ENCODE measurements at places on chromosomes 3 and 15.

- no peak for DNase-seq
Observed at GRCh38 chr3:109851854-109852253, 514.5 kb upstream of the DPPA4 start.

DNA sequence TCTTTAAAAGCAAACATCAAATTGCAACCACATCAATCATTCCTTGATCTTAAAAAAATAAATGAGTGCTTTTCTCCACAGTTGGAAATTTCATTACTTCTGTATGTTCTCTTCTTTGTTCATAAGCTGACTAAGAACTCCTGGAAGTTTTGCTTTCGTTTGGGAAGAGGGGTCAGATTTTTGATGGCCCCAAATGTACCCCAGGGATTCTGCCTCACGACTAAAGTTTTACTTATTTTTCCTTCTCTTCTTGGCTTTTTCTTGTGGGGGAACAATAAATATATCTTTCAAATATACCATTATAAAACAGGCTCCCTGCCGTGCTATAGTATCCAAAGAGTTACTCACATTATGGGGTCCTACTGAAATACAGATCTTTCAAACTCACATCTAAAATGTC lies 215.0 kb upstream of the CDIN1 start:
- DNase-seq = no peak

DNA sequence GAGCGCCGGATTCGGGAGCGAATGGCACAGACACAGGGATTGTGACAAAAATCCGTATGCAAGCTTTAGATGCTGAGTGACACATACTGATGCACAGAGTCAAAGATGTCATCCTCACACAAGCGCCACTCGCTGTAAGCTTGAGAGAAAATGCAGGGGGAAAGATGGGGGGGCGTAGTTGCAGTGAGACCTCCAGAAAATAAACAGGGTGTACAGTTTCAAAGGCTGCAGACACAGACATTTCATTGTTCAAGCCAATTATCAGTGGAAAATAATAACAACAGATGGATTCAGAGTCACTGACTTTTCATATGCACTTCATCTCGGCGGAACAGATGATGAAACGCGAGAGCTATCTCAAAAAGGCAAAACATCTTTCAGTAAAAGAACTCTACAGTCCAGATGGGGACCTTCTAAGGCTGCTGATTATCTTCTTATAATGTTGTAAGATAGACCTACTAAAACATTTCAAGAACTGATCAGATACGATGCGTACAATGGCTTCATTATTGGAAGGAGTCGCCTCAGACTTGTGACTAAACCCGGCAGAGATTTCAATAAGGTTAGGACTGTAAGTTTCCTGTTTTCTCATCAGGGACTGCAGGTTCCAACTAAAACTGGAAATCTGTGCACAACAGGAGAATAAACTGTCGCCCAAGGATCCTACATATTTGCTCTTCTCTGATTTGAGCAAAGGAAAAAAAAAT lies 275.4 kb downstream of the FOXP1 start:
- no peak for DNase-seq

DNA sequence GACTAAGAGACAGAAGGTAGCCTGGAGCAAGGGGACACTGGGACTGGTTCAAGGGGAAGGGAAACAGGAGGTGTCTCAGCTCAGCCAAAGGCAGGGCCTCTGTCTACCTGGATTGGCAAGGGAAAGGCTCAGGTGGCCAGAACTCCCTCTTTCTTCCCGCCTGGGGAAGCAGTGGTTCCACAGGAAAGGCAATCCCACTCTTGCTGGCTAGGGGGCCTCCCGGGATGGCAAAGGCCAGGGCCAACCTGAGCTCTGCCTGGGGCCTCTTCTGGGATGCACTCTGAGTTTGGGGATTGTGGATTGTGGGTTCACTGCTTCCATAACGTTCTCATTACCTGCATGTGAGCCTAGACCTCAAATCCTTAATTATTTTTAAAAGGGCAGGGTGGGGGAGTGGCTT lies 13.0 kb upstream of the PARP6 start:
- no peak for DNase-seq

DNA sequence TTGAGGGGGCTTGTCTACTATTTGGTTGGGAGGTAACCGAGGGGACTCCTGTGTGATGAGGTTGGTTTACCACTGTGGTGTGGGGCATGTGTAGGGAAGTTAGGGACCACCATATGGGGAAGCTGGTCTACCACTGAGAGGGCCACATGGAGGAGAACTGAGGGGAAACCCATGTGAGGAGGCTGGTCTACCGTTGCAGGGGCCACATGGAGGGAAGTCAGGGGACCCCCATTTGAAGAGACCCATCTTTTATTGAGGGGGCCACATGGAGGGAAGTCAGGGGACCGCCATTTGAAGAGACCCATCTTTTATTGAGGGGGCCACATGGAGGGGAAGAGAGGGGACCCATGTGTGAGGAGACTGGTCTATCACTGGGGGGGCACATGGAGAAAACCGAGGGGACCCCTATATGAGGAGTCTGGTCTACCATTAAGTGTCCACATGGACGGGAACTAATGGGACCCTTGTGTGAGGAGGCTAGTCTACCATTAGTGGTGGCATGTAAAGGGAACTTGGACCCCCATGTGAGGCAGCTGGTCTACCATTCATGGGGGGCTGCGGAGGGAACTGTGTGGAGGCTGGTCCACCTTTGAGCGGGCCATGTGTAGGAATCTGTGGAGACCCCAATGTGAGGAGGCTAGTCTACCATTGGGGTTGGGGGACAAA lies 165.5 kb downstream of the FBLN2 start:
- no peak for DNase-seq

DNA sequence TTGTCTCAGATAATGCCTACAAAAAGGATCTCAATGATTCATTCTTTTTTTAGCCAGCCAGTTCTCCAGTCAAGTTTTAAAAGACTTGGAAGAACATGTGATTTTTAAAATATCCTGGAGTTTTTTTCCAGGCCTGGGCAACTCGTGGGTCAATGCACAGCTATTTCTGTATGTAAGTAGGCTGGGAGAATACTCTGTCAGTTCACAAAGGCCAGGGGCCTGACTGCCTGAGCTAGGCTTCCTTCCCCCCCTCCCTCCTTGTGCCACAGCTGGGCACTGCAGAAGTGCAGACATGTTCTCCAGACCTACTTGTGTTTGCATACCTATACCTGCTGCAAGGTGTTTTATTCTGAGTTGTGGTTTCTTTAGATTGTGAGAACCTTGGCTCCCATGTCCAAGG lies 43.7 kb downstream of the CTDSPL start:
- DNase-seq = no peak

GRCh38 chr3:12372741-12373280 lies 83.9 kb downstream of the PPARG start:
- DNase-seq = no peak

DNA sequence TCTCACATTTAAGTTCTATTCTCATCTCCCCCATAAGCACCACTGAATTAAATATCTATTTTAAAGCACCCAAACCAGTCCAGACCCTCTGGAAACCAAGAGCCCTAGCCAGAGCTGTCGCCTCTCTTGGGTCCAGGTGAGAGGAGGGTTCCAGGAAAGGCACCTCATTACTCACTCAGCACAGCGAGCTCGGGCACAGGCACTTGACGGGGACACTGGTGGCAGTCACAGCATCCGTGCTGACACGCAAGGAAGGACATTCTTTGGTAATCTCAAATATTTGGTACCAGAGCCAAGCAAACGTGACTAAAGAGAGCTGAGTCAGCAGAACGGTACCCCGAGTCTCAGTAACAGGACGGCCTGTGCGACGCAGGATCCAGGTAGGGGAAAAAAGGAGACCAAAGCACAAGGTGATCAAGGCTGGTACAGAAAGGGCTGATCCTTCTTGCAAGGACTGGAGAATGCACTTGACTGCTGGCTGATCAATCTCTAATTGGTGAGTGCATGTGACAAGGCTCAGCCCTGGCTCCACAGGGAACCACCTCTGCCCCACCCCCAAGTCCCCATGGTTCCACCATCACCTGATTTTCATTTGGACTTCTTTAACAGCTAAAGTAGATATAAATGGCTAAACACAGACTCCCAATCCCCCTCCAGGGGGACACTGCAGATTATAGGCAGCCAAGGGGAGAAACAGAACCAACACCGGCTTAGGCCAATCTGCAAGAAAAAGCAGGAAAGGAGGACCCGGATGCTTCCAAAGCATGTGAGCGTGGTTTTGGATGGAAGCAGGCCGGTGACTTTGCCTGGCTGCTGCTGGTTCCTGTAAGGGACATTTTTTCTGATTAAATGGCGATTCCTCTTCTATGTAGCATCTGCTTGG lies 61.4 kb downstream of the CHCHD6 start:
- no peak for DNase-seq

- DNase-seq = no peak
Observed at GRCh38 chr3:23017801-23018200, 185.3 kb upstream of the UBE2E2 start.

GRCh38 chr15:34793901-34794300 lies 1.4 kb downstream of the ACTC1 start:
- no peak for DNase-seq

- no peak for DNase-seq
Observed at GRCh38 chr3:61520966-61521628, 40.3 kb upstream of the PTPRG start.

DNA sequence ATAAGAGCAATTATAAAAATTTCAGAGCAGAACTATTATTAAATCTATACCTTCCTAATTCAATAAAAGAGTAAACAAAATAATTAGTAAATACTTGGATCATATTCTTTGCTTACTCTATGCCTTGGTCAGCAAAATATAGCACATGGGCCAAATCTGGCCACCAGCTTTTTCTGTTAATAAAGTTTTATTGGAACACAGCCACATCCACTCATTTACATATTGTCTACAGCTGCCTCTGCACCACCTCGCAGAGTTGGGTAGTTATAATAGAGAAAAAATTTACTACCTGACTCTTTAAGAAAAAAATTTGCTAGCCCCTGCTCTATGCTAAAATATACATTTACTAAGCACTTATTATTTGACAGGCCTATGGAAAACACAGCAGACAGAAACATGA lies 32.2 kb upstream of the GANC start:
- no peak for DNase-seq

DNA sequence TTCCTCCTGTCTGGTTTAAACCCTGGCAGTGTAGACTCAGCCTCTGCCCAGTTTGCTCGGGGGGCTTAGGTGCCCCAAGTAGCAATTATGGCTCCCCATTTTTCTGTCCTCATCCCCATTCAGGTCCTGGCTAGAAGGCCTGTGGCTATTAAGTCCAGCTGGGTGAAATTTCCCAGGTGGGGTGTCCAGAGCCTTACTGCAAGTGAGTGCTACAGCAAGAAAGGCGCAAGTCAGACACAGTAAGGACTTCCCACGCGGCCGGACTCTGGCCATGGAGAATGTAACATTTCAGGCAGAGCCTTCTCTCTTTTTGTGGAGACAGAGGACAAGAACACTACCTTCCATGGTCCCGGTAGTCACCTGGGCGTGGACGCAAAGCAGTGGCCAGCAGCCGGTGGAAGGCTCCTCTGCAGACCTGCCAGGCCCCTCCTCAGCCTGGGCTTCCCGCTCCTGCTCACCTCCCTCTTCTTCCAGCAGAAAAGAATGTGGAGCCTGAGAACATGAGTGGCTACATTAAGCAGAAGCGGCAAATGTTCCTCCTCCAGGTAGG lies 23.3 kb downstream of the CFAP100 start:
- DNase-seq = no peak

- no peak for DNase-seq
Observed at GRCh38 chr15:90151989-90152645, 49.0 kb upstream of the SEMA4B start.

- DNase-seq = no peak
Observed at GRCh38 chr15:41948490-41948889, 23.9 kb downstream of the EHD4 start.

DNA sequence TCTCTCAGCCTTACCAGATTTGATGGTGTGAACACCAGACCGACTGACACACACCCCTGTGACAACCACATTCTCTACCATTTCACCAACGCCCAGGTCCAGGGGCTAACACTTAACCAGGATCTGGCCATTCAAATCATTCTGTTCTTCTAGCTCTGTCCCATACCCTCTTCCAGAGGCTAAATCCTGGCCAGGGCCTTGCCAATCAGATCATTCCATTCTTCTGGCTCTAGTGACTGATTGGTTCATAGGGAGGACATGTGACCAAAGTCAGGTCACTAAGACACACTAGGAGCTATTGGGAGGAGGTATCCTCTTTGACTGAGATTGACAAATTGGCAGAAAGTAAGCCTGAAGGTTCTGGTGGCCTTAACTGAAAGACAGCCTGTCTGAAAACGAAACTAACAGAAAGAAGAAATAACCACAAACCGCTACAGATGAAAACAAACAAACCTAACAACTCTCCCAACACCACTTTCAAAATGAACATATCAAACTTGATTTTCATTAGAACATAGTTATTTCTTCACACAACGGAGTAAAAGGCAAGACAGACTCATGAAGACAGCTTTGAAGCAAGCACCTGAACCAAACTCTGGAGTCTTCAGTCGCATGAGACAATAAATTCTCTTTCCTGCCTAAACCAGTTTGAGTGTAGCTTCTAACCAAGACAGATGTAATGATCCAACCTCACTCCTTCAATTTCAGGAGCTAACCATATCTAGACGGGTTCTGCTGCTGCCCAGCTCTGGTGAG lies 68.5 kb downstream of the TRANK1 start:
- no peak for DNase-seq

GRCh38 chr3:144127014-144127413 lies 155.4 kb downstream of the DIPK2A start:
- DNase-seq = no peak

DNA sequence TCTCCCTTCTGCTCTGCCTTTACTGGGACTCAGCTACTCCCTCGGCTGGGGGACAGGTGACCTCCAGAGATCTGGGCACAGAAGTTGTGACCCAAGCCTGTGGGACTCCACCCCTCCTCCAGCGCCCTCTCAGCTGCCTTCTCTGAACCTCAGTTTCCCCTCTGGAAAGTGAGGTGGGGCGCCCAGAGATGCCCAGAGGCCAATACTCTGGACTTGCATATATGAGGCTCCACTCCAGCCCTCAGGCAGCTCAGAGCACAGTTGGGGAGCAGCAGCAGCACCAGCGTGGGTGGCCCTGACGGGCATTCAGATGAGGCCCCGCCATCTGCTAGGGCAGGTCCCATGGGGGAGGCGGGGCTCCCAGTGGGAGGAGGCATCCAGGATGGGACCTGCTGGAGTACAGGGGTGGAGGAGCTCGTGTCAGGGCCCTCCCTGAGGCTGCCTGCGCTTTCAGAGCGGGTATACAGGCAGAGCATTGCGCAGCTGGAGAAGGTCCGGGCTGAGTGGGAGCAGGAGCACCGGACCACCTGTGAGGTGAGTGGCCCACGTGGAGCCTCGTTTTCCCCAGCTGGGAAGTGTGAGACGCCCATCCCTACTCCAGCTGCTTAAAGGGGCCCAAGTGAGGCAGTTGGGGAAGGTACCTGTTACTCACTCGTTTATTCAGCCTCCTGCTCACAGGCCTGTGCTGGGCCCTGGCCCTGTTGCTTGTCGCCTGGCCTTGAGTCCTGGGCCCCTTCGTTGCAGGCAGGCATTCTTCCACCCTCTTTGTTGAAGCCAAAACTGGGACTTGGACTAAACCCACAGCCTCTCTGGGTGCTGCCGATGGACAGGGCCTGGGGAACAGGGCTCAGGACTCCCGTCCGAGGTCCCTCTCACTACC lies 35.4 kb downstream of the PSTPIP1 start:
- no peak for DNase-seq

- DNase-seq = no peak
Observed at GRCh38 chr3:57423335-57423734, 120.8 kb downstream of the DNAH12 start.

All from dermis microvascular lymphatic vessel endothelial cell (primary cell).